ENCODE measurements at places on chromosomes 4 and X.

DNA sequence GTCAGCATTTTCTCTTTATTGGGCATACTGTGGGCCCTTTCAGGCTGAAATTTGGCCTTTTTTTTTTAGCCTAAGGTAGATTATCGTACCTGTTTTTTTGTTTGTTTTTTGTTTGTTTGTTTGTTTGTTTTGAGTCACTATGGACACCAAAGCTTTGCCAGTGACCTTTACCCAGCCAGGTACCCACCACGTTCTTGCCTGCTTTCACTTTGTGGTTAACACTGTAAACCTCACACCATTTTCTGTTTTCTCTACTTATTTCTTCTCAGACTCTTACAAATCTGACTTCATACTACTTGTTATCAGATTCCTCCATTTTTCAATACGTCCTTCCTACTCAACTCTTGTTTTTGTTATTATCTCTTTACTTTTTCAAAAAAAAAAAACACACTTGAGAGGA is 81.5 kb downstream of the ZNF674 start:
- DNase-seq = no peak

DNA sequence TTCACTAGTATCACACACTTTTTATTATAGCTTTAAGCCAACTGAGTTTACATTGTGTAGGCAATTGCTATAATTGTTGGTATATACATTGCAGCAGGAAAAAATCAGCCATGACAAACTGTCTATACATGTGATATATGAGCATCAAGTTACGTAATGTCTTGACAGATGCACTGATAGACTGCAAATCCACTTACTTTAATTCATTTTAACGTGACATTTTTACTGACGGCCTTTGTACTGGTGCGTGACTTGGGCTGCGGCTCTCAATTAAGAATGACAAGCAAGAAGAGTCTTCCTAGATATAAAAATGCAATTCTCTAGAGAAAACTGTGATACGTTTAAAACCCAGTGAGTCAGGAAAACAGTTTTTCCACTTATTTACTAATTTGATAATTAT is 143.8 kb downstream of the ACTRT1 start:
- no peak for DNase-seq

GRCh38 chr4:63226229-63226628 is 1183.0 kb downstream of the TECRL start:
- DNase-seq = no peak

DNA sequence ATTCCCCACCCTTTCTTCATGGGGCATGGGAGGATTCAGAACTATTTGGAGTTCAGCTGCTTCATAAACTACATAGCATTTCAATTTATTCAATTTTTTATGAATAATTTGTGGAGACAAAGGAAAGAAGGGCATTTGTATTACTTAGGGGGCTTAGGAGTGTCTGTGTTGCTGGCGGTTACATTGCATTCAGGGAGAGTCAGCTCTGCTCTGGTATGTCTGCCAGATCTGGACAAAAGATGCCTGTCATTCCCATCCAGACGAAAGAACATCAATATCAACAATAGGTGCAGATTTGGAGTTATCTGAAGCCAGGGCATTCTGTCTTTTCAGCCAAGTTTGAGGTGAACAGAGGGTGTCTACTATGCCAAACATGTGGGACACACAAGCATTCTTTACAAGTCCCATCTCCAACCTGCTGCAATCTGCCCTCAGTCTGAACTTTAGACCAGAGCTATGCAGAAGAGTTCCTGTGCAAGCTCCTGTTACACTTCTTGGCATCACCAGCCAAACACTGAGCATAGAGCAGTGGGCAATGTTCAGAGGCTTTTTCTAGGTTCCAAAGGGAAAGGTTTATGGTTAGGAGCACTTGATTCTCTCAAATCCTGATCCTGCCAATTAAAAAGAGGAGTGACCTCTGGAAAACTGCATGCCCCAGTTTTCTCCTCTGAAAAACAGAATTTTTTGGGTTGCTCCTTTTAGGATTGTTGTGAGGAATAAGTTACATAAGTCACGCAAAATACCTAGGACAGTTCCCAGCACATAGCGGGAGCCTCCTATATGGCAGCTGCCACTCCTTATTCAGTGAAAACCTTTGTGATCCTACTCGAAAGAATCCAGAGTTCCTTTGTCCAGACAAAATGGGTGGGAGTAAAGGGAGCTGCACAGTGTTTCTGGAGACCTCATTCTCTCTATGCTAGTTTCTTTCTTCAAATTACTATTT is 719.5 kb upstream of the SLIT2 start:
- DNase-seq = no peak

- DNase-seq = no peak
These were observed 32.4 kb downstream of the PRDX4 start for GRCh38 chrX:23699636-23700194.

- no peak for DNase-seq
These were observed 159.5 kb upstream of the USP38 start for GRCh38 chr4:143025081-143025704.

DNA sequence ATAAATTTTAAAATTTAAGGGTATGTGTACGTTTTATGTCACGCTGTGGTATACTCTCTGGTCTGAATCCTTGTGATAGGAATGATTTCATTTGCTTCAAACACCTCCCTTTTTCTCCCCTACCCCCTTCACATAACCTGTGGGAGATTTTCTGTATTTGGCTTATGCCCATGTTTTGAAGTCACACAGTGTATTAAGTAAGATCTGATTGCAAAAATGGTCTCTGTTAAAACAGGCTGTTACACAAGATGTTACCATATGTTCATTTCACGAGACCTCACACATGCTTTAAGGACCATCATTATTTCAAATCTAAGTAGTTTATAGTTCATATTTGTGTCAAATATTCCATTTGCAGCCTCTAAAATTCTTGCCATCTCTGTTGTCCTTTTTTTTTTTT is 63.5 kb downstream of the TMEM131L start:
- DNase-seq = no peak

DNA sequence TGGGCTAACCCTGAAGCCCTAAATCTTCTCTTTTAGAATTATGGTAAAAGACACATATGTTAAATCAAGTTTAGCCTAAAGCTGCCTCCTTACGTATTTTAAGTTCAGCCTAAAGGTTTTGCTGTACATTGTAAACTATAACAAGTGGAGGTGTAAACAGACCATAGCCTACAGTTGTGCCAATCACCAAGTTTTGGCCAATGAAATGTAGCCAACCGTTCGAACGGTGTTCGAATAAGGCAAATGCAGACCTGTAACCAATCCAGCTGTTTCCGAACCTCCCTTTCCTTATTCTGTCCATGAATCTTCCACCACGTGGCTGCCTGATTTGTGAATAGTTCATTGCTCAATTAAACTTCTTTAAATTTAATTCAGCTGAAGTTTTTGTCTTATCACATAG is 52.1 kb upstream of the TBC1D9 start:
- DNase-seq = no peak

DNA sequence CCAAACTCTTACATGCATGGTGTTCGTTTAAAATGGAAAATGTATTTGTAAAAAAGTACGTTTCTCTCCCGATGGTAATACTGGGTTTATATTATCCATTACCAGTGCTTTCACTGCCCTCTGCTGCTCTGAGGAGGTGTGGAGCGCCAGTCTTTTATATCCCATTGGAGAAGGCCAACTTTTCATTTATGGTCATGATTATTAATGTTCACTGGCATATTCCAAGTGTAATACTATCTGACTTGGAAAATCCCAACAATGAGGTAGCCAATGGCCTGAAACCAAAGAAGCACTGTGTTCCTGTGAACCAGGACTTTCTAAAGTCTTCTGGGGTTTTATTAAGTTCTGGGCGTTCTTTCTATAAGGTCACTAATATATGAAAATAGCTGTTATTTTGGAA is 80.7 kb downstream of the SYNPO2 start:
- no peak for DNase-seq

GRCh38 chr4:140300271-140300970 is 73.0 kb upstream of the SCOC start:
- no peak for DNase-seq

DNA sequence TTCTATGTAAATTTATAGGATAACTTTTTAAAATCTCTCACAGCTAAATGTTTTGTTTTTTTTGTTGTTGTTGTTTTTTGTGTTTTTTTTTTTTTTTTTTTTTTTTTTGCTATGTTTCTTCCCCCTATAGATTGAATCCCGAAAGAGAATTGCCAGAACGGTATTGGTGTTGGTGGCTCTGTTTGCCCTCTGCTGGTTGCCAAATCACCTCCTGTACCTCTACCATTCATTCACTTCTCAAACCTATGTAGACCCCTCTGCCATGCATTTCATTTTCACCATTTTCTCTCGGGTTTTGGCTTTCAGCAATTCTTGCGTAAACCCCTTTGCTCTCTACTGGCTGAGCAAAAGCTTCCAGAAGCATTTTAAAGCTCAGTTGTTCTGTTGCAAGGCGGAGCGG is 4.1 kb downstream of the BRS3 start:
- DNase-seq = no peak

DNA sequence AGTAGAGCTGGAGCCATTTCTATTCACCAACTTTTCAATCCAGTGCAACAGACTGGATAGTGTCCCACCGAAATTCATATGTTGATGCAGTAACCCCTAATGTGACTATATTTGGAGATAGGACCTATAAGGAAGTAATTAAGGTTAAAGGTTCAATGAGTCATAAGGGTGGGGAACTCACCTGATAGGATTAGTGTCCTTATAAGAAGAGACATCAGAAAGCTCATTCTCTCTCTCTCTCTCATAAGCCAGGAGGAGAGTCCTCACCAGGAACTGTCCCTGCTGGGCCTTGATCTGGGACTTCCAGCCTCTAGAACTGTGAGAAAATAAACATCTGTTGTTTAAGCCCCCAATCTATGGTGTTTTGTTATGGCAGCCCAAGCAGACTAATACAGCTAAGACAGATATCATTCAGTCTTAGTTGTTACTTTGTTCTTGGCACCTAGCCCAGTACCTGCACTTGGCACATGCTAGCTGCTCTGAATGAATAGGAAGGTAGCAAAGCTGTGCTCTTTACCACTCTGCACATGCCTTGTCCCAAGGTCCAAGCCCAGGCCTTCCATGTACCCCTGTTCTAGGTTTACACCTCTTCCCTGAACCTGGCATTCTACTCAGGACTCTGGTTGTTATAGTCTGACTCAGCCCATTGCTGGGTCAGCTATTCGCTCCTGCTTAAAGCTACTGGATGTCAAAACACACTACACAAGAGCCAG is 19.2 kb upstream of the BRS3 start:
- DNase-seq = no peak

DNA sequence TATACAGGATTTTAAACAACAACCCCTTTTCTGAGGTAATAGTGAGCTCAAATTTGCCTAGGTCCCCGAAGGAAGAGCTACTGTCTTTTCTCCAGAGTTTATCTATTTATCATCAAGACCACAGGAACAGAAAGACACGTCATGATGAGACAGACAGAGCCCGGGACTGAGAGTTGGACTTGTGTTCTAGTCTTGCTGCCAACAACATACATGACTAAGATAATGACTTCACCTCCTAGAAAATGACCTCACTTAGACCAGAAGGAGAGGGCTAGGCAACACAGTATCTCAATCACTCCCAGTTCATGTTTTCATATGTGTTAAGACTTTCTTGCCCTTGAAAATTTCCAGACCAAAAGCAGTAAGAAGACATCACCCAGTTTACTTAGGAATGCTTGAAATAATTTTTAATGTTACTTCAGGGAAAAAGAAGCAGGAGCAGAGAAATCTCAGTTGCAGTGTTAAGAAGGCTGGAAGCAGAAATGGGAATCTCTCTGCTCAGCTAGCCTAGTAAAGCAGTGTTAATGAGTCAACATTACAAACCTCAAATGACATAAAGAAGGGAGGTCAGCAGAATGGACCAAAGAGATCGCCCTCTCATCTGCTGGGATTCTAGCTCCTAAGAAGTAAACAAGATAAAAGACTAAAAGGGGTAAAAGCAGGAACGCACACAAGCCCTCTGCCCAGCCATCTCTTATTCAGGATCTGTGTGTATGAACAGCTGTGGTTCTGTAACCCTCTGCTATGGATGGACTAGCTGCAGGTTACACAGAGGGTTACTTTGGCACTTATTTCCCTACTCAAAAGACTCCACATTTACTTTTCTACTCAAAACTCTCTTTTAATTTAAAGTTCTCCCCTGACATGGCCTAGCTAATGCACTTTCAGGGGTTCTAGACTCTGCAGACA is 24.8 kb downstream of the PDGFC start:
- no peak for DNase-seq

DNA sequence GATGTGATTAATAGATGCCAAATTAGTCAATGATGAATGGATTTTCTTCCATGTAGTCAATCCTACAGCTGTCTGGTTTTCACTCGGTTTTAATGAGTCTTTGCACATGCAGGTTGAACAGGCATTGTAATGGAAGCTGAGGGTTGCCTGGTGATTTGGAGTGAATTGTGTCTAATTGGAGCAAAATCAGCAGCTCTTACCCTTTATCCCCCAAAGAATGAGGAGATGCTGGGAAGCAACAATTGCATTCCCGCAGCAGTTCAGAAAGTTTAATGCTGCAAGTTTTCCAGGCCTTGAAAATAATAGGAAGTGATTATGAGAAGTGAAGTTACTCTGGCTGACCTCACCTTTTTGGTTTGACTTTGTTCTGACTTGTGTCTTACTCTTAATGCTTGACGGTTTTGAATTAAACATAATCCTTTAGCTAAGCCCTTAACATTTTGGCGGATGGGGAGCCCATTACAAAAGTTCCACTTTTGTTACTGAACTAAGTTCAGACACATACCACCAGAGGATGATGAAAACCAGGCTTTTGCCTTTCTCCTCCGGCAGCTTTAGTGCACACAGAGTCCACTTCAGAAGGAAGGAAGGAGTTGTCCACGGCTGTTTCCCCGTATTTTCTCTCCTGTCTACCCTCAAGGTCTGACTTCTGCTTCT is 78.8 kb upstream of the TBC1D9 start:
- no peak for DNase-seq

- DNase-seq = no peak
These were observed 49.6 kb downstream of the FBXL5 start for GRCh38 chr4:15605537-15605936.

- DNase-seq = no peak
These were observed 1.7 kb downstream of the SLC25A4 start for GRCh38 chr4:185144601-185145240.

DNA sequence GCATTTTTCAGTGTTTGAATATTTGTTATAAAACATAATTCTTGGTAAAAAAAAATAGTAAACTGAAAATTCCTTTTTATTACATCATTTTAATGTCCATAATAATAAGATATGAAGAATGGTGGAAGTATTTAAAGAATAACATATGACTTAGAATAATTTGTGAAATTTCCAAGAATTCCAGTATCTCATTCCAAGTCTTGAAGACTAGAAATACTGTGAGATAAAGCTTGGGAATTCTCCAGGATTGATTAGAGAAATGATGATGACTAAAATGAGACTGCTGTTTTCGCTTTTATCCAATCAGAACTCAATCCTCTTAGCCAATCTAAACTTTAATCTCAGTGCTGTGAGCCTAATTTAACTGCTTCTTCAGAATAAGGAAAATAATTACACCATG is 184.2 kb upstream of the HCCS start:
- no peak for DNase-seq

GRCh38 chr4:23333556-23333945 is 556.3 kb downstream of the PPARGC1A start:
- DNase-seq = no peak

GRCh38 chr4:97394653-97395052 is 748.6 kb downstream of the STPG2 start:
- DNase-seq = no peak

GRCh38 chrX:103061486-103061885 is 2.5 kb downstream of the BEX1 start:
- no peak for DNase-seq

GRCh38 chr4:14111730-14112181 is 484.2 kb upstream of the BOD1L1 start:
- DNase-seq = no peak

All from left lobe of liver (tissue), 2 donors.